Gastrocnemius medialis (tissue), 4 donors: ENCODE measurements at places on chromosomes 2 and 18. TPM values are rescaled to one million over a fixed set of nuclear protein-coding genes. Genes with fewer than 3 reads are reported as not detected.

Gene SMYD5
- 9.8 TPM for total RNA-seq

Gene MFF
- 131 TPM for total RNA-seq

Gene SERPINB13
- total RNA-seq: not detected

Gene CENPA
- 0.22 TPM for total RNA-seq

Gene SNTG2
- not detected for total RNA-seq
